ENCODE measurements at places on chromosomes 7 and 10.

- no peak for DNase-seq
Measured at GRCh38 chr10:6522230-6522629, 57.8 kb downstream of the PRKCQ start.

- DNase-seq: no peak
Measured at GRCh38 chr7:47458057-47458456, 123.9 kb downstream of the TNS3 start.

- no peak for DNase-seq
Measured at GRCh38 chr7:108603656-108604306, 34.1 kb downstream of the DNAJB9 start.

- no peak for DNase-seq
Measured at GRCh38 chr7:18491871-18492270, 3.7 kb upstream of the HDAC9 start.

DNA sequence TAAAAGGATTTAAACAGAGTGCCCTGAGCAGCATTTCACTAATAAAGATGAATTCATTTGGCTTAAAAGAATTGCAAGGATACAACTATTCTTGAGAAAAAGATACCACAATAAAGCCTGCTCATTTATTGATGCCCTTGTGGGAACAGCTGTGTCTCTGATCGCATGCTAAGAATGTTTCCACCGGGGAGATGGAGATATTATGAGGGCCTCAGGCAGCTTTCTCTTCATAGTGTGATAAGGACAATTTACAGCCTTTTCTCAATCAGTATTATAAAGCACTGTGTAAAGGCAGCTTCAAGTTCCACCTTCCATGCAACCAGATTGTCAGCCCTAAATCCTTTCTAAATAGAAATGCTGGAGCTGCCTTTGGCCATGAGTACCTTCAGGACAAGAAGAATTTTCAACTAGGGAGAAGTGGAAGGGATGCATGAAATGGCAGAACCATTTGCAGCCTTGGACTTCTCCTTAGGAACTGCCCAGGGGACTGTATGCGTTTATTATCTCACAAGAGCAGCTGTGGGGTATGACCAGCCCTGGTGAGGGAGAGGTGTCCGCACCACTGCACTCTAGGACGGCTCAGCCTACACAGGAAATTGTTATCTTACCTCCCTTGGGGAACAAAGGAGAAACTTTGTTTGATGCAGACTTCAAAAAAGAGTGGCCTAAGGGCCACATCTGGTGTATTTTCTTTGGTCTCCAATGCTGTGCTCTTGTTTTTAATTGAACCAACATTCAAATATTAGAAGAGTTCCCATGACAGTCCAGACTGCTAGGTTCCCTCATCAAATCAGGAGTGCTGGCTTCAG is 116.9 kb upstream of the PCGF5 start:
- DNase-seq: no peak

DNA sequence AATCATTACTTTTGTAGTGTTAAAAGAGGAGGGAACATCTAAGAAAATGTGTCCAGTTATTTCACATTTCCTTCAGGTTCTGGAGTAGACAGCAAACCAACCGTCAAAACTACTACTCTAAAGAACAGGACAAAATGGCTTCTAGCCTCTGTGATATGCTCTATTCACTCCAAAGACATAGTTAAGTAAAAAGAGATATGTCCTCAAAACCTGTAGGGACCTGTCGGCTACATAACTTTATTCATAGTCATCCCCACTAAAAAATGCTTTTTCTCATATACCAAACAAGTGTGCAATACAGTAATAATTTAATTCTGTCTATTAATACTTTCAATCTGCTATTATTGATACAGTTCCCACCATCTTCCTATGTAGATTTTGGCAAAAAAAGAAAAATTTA is 642.8 kb upstream of the LRRTM3 start:
- no peak for DNase-seq

GRCh38 chr10:98403812-98404504 is 11.0 kb downstream of the PYROXD2 start:
- DNase-seq: no peak

GRCh38 chr10:60677531-60678129 is 100.6 kb upstream of the CDK1 start:
- DNase-seq: no peak

DNA sequence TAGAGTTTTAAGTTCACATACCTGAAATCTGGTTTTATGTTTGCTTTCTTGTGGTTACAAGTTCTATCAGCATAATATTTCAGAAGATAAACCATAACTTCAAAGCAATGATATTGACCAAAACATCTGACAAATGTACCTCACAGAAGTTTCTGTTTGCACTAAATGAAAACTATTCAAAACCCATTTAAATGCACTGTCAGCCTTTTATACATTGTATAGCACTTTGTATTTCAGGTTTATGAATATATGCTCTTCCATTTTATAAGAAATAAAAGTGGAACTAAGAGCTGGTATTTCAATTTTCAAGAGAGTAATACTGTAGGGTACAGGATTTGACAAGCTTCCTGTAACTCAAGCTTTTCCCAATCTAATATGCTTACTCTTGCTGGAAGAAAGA is 388.6 kb upstream of the MBL2 start:
- no peak for DNase-seq

DNA sequence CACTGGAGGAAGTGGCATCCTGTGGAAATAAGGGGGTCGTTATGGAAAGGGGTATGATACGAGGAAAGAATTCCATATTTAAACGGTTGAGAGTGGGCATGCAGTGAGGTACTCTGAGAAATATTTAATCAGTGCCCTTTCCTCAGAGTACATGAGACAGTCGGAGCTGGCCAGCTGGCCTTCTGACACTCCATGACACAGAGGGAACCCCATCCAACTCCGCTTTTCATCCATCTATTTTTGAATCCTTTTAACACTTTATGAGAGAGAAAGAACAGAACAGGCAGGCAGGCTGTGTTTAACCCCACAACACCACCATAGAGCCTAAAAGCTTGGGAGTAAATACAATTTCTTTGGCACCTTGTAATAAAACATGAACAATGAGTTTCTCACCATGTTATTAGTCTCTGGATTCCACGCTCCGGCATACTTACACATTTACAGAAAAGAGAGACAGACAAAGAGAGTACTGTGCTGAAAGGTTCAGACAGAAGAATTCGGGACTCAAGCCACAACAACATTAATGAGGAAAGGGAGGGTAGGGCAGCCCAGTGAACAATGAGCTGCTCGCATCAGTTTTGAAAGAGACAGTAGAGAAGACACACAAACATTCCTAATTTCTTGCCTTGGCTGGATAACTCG is 124.2 kb upstream of the PDLIM1 start:
- peak; percentile 19 for DNase-seq

DNA sequence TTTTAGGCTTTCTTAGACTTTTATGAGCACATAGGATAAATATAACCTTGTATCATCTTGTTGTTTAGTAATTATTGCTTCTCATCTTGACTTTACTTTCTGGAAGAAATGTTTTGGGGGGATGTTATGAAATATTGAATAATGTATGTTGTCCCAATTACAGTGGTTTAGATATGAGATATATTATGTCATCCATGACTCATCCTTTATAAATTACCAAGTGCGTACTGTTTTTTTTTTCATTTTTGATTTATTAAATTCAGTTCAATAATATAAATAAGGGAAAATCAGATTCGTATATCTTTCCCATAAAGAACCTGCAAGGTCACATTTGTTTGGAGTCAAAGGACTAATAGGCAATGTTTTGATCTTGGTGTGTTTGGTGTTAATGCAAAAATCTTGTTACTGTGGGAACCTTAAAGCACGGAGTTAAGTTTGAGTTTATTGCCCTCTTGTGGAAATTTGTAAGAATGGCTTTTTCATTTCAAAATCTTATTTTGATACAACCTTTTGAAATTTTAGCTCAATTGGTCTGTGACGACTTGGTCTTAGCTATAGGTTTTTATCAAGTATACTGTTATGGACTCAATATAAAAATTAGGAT is 108.6 kb downstream of the SRI start:
- no peak for DNase-seq

DNA sequence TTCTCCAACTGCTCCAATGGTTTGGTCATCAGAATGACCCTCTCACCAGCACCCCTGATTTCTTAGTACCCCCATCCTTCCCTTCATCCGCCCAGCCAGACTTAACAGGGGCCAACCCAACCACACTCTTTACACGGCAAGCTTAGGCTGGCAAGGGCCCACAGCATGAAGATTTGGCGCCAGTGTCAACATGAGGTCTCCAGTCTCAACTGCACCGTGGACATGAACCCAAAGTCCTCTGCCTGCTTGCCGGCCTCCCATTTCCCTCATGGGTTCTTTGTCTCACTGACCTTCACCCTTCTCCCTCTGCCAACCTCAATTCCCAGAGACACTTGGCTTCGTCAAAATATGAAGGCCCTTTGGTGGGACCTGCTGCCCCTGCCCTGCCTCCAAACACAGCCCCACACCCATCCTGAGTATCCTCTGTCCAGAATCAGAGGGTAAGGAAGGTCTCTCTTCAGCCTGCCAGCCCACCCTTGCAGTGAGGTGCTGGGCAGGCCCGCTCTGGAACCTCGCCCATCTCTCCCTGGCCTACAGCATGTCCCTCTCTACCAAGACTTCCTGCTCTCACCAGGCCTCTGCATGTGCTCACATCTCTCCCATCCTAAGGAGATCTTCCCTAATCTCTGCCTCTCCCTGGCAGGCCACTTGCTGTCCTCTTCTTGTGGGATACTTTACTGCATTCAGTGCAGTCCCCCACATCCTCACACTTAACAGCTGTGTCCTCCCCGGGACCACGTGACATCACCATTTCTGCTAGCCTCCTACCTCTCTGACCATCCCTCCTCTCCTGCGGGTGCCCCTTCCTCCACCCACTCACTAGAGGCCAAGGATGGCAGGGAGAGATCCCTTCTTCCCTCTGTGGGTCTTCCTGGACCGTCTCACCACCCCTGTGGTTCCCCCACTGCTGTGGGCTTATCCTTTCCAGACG is 91.7 kb upstream of the ZMIZ1 start:
- no peak for DNase-seq

DNA sequence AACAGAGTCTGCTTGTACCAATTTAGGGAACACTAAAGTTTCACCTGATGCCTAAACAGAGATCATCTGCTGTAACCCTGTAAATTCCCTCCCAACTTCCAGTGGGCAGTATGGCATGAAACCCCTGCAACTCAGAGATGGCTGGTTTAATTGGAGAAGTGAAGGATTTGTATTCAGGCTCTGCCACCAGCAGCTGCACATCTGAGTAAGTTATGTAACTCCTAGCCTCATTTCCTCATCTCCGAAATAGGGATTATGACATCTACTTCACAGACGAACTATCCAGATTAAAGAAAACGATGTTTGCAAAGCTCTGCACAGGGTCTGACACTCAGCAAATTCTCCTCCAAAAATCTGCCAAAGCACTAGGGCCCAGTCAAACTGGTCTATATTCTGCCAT is 493.0 kb downstream of the KCNMA1 start:
- DNase-seq: no peak

DNA sequence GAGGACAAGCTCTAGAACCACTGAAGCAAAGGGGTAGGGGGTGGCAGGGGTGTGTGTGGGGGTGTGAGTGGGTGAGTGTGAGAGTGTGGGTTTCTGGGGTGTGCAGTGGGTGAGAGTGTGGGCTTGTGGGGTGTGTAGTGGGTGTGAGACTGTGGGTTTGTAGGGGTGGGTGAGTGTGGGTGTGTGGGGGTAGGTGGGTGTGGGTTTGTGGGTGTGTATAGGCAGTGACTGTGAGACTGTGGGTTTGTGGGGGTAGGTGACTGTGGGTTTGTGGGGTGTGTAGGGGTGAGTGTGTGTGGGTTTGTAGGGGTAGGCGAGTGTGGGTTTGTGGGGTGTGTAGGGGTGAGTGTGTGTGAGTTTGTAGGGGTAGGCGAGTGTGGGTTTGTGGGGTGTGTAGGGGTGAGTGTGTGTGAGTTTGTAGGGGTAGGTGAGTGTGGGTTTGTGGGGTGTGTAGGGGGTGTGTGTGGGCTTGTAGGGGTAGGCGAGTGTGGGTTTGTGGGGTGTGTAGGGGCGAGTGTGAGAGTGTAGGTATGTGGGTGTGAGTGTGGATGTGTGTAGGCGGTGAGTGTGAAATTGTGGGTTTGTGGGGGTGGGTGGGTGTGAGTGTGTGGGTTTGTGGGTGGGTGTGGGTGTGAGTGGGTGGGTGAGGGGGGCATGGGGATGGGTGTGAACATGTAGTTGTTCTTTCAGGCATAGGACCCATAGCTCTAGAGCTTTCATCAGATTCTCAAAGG is 8.8 kb downstream of the NOS3 start:
- no peak for DNase-seq

GRCh38 chr7:157547102-157547501 is 210.3 kb downstream of the DNAJB6 start:
- no peak for DNase-seq

GRCh38 chr10:33557313-33557712 is 222.8 kb upstream of the NRP1 start:
- no peak for DNase-seq

- no peak for DNase-seq
Measured at GRCh38 chr7:152025937-152026890, 740 bp downstream of the GALNT11 start.

DNA sequence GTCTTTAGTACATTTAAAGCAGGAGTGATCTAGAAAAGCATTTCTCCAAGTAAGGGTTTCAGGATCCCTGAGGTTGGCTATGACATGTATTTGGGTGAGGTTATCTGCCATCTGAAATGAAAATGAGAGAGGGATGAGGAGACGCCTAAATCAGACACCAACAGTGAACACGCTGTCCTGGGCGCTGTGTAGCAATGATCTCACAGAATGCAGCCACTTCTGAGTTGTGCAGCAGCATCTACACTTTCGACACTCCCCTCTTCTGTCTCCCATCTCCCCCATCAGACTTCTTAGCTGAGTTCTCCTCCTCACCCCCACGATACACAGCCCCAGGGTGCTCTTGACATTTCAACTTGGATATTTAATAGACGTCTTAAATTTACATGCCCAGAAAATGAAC is 95.4 kb downstream of the SVIL start:
- DNase-seq: no peak

DNA sequence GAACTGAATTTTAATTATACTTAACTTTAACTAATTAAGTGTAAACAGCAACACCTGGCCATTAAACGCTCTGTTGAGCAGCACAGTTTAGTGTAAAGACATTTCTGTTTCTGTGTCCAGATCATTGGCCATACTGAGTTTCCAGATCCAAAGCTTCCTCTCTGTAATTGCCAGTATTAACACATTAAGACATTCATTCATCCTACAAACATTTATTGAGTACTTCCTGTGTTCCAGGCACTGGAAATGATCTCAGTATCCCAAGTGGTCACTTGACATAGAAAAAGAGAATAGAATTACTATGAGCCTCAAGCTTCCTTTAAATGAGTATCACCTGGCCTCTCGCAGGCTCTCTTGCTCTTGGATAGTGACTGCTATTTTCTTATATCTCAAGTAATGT is 618.1 kb downstream of the SORCS3 start:
- DNase-seq: no peak

DNA sequence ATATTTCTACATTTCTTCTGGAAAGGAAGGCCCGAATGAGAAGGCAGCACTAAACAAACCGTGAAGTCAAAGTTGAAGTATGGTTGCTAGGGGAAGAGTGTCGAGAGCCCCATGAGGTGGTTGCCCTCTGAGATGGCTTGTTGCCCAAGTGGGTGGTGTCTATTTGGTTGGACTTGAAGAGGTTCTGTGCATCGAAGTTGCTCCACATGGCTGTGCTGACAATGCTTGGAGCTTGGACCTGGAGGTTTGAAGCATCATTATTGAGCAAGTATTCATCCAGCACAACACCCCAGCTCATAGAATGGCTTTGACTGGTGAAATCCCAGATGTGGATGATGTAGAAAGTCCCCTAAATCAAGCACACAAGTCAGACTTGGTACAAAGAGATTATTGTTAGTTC is 165.2 kb upstream of the CDCA7L start:
- peak; percentile 48 for DNase-seq

All from nucleus accumbens (tissue), 56 donors.